Stimulated activated CD4-positive, alpha-beta T cell treated with anti-CD3 and anti-CD28 coated beads, Interleukin-12 subunit alpha, Interleukin-12 subunit beta, amount 100 ng/mL, for 4 hours (primary cell): ENCODE measurements at places on chromosomes 7 and 10.
A peak's percentile ranks its signal among the peaks of the same experiment; 100 is the strongest.

DNA sequence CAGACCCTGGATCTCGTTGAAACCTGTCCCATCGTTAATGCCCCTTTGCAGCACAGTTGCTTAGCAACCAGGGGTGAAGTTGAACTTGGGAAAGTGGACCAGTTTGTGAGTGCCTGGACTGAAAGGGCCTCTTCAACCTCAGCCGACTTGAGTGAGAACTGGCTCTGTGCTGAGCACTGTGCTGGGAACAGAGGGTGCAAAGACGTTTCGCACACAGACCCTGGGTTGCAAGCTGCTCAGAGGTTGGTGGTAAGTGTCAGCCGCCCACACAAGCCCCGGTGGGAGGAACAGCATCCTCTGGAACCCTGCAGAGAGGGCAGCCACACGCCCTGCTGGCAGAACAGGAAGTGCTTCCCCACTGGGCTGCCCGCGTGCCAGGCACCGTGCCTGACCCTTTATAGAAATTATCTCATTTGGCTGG lies 89.2 kb downstream of the CARD11 start:
- DNase-seq, result peak; percentile 25

DNA sequence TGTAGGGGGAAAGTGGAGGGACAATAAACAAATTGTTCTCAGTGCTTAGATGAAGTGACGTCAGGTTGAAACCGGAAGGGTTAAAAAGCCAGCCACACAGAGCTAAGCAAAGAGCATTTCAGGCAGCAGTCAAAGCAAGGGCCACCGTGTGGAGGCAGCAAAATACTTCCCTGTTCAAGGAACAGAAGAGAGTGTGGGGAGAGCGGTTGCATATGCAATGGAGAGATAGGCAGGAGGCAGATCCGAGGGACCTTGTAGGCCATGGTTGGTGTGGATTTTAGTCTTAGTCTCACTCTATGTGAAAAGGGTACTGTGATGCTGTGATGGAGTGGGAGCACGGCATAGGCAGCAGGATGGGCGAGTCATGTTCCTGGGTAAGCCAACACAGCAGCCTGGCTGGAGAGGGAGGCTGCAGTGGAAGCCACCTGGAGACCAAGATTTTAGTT lies 3.8 kb upstream of the STN1 start:
- no peak for DNase-seq

- DNase-seq, result no peak
Measured at GRCh38 chr10:124168991-124169802, 75.8 kb upstream of the CHST15 start.

- no peak for DNase-seq
Measured at GRCh38 chr10:101287997-101288635, 58.9 kb upstream of the LBX1 start.

- no peak for DNase-seq
Measured at GRCh38 chr10:33247221-33247922, 87.1 kb downstream of the NRP1 start.

DNA sequence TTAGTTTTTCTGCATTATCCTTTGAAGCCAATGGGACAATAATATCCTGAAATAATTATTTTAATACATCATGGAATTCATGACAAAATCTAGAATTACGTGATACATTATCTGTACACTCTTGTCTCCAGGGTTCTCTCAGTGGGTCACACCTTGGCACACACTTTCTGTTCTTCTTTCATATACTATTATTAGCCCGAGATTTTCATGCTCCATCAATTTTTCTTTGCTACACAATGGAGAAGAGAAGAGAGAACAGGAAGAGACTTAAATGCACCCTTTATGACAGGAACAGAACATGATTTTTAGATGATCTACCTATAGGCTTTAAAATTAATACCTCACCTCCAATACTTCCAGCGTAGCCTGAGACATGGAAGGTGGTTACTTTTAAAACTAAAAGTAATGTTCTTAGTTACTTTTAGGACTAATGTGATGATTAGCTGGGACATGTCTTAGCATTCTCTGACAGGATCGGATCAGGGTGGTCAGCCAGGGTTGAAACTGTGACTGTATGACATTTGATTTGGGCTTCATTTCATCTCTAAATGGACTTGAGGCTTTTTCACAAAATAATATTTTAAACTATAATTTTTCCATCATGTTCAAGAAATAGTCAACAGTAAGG lies 148.2 kb upstream of the WNT16 start:
- DNase-seq, result no peak

GRCh38 chr10:54797636-54798321 lies 3.3 kb downstream of the PCDH15 start:
- DNase-seq, result no peak

GRCh38 chr7:86760236-86760635 lies 116.5 kb downstream of the GRM3 start:
- DNase-seq, result no peak

DNA sequence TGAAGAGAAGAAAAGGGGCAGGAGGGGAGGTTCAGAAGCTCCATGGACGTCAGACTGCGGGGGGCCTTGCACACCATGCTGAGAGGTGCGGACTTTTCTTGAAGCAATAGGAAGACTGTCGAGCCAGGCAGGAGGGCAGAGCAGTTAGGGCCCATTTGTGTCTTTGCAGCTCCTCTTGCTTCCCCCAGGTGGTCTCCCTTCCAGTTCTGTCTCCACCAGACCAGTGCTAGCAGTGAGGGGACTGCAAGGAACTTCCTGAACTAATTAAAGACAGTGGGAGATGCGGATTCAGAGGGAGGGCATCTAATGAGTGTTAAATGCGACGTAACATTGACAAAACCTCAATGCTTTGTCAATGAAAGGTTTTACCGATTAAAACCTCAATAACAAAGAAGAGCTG lies 225.4 kb downstream of the USP6NL start:
- no peak for DNase-seq

GRCh38 chr10:128570319-128570995 lies 444.2 kb upstream of the MKI67 start:
- no peak for DNase-seq

- no peak for DNase-seq
Measured at GRCh38 chr7:158411232-158411950, 176.2 kb downstream of the PTPRN2 start.

DNA sequence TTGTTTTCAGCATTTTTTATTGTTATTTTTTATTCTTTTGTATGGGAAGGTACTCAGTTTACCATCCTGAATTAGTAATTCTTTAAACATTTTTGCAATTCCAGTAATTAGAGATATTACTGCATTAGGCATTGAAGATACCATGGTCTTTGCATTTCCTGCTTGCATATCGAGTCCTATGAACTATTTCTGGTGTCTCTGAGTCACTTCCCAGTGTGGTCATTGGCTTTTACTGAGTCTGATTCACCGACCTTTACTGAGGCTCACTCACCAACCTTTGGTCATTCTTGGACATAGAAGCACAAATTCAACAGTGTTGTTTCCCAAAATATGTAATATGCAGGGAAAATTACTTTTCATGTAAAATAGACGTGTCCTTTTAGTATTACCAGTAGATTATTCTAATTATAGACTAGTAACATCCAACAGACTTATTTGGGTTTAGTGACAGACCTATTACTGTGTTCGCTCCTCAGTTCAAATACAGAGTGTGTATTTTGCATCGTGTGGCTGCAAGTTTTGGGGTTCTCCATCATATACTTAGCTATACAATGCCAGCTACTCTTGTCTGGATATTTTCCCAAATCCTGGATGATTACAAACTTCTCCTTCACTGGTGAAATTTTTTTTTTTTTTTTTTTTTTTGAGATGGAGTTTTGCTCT lies 180.7 kb upstream of the PRSS1 start:
- DNase-seq, result no peak

GRCh38 chr7:28988091-28988490 lies 30.0 kb upstream of the TRIL start:
- DNase-seq, result no peak

GRCh38 chr10:1782841-1783240 lies 45.5 kb upstream of the ADARB2 start:
- DNase-seq, result no peak

GRCh38 chr10:44776181-44776580 lies 135.0 kb upstream of the TMEM72 start:
- no peak for DNase-seq

DNA sequence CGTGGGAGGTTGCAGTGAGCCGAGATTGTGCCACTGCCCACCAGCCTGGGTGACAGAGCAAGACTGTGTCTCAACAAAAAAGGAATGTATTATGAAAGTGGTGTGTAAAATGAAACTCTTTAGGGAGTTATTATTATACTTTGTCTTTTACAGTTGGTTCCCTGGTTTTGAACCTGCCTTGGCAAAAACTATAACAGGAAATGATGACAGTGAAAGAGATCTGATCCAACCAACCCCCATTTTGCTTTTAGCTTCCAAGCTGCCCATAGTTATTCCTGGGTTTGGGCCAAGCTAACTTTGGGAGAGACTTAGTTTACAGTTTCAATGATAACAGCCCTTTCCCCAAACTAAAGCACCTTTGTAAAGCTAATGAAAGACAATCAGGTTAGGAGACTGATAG lies 34.1 kb upstream of the NMT2 start:
- no peak for DNase-seq

- DNase-seq, result no peak
Measured at GRCh38 chr10:11204351-11204942, 186.8 kb downstream of the CELF2 start.

- no peak for DNase-seq
Measured at GRCh38 chr10:78780551-78780961, 288.2 kb upstream of the ZMIZ1 start.

- DNase-seq, result no peak
Measured at GRCh38 chr7:5390918-5391317, 32.7 kb downstream of the TNRC18 start.

- no peak for DNase-seq
Measured at GRCh38 chr7:158568974-158569857, 18.4 kb downstream of the PTPRN2 start.

- DNase-seq, result no peak
Measured at GRCh38 chr7:66301737-66302136, 96.6 kb downstream of the TPST1 start.

DNA sequence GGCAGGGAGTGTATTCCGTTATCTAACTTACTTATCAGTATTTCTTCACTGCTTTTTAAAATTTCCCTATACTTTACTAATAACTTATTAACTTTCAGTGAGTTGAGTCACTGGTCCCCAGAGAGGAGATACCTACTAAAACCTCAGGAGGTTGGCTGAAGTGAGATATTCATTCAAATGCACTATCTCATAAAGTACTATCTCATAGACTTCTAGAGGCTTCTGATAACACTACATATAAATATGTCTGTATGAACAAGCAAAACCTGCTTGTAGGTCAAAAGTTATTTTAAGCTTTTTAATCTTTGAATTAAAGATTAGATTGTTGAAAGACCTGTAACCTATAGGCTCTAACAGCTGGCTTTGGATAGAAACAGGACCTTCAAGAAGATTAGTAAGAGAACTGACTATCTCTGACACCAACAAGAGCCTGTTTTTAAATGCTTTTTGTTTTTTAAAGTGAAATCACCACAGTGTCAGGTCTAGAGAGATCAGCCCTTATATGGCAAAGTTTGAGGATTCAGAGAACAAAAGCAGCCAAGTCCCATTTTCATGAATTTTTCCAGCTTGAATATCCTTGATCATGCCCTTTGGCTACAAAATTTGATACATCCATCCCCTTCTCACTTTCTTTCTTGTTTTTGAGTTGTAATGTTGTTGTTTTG lies 242.2 kb downstream of the ARL4A start:
- no peak for DNase-seq

DNA sequence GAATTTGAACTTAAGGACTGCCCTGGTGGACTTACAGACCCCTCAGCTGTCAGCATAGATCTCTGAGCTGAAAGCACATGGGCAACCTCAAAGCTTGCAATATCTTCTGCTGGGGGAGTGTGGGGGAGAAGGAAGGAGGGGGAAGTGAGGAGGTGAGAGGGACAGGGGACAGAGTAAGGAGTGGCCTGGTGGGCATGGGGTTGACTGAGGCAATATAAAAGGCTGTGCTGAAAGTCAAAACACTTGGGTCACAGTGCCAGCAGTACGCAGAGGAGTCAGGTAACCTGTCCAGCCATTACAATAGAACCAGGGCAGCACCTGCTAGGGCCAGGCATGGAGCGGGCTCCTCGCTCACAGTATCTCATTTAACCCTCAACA lies 43.2 kb downstream of the PPP1R3C start:
- no peak for DNase-seq

GRCh38 chr10:96833220-96834001 lies 1.3 kb downstream of the LCOR start:
- DNase-seq, result peak; percentile 12

- no peak for DNase-seq
Measured at GRCh38 chr10:14129770-14130169, 201.0 kb downstream of the FRMD4A start.

- no peak for DNase-seq
Measured at GRCh38 chr10:83122336-83122735, 1017.0 kb upstream of the GHITM start.

- no peak for DNase-seq
Measured at GRCh38 chr10:43042503-43043341, 34.1 kb upstream of the RET start.

DNA sequence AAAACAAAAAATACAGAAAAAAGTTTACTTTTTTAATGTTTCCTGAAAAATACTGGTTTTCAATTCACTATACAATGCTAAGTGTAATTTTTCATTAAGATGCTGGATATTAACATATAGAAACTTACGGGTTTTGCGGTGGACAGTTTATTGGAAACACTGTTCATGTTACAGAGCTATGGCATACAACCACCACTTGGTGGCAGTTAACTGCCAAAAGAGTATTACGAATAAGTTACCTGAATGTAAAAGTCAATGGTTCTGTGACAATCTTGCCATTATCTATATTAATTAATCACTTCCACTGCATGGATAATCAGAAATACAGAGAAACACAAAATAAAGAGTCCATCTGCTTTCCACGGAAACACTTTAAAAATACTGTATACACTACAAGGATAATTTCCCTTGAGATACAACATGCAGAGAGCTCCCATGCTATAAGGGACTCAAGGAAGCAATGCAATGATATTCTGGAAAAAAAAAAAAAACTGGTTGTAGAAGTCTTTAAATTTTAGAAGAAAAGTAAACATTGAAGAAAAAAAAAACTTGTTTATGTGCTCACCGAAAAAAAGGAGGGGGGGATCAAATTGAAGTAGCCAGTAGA lies 97.0 kb downstream of the TPK1 start:
- DNase-seq, result no peak

DNA sequence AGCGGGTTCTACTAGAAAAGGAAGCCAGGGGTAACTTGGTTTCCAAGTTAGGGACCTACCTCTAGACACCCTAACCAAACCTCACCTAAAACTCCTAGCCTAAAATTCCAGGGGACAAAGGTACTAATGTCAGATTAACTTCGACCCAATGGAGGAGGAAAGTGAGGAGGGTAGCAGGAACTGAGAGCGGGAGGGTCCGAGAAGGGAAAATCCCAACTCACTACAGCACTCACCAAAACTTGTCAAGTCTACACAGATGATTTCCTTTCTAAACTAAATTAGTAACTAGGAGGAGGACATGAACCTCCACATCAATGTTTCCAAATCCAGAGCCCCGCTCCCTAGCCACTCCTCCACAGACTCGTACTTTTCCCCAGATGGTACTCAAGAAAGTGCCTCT lies 22.6 kb downstream of the CHCHD3 start:
- no peak for DNase-seq

- DNase-seq, result no peak
Measured at GRCh38 chr7:83486957-83487356, 162.0 kb downstream of the SEMA3E start.

- DNase-seq, result no peak
Measured at GRCh38 chr10:124886195-124886594, 55.7 kb upstream of the ZRANB1 start.

- DNase-seq, result no peak
Measured at GRCh38 chr10:3850999-3851937, 66.3 kb upstream of the KLF6 start.
